Stimulated activated naive CD4-positive, alpha-beta T cell treated with Interleukin-2 at 50 U/mL for 16 hours (primary cell): ENCODE measurements at places on chromosomes 16 and 17.
A peak's percentile ranks its signal among the peaks of the same experiment; 100 is the strongest.

- no peak for DNase-seq
Observed at GRCh38 chr16:71780521-71781089, 28.0 kb downstream of the AP1G1 start.

- no peak for DNase-seq
Observed at GRCh38 chr17:21376759-21377690, 868 bp downstream of the KCNJ12 start.

- no peak for DNase-seq
Observed at GRCh38 chr17:975371-975915, 4.1 kb downstream of the NXN start.

DNA sequence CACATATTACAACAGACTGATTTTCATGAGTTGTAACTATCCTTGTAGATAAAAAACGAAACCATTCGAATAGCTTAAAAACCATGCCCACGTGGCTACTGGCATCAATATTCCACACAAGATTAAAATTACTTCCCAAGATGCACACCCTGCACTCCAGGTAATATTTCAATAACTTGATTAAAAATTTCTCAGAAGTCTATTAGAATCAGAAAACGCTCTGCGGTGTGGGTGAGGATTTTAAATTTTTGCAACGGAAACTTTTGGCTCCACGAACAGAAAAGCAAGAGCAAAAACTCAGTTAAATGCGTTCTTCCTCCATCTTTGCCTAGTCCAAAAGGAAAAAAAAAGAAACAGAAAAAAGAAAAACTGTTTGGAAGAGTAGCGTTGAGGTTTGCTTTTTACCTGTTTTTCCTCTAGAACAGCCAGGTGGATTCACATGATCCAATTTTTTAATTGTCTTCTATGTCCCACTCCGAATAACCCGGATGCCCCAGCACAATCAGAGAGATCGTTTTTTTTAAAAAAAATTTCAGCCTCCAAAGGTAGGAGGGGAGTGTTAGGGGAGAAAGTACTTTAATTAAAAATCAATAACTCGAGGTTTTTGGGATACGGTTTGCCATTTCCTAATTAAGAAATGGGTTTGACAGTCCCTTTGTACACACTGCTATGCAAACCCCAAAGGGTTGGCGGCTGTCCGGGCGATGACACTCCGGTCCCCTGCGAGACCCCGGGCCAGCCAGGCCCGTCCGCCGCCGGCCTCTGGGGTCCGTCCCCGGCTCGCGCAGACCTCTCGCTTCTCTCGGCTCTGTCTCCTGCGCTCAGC lies 708 bp upstream of the NFAT5 start:
- no peak for DNase-seq

DNA sequence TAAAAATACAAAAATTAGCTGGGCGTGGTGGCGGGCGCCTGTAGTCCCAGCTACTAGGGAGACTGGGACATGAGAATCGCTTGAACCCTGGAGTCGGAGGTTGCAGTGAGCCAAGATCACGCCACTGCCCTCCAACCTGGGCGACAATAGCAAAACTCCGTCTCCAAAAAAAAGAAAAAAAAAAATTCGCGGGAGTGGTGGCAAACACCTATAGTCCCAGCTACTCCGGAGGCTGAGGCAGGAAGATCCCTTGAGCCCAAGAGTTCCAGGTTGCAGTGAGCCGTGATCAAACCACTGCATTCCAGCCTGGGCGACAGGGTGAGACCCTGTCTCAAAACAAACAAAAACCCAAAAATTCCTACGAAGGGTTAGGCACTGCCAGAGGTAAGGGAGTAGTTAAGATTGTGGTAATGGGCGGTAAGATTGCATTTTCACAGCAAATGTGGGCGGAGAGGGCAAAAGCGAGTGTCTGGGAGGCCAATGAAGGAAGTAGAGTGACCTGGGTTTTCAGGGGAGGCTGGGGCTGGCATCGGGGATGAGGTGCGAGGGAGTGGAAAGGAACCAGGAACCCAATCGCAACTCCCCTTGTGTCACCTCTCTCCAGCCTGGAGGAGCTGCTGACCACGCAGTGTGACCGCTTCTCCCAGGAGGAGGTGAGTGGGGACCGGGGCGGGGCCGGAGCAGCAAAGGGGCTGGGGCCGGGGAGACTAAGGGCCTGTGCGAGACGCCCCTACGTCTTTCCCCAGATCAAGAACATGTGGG lies 2.6 kb downstream of the MYL11 start:
- no peak for DNase-seq

- DNase-seq = peak; percentile 12
Observed at GRCh38 chr16:75471723-75472633, 7.5 kb upstream of the TMEM170A start.

- DNase-seq = no peak
Observed at GRCh38 chr16:86377251-86378022, 132.9 kb upstream of the FOXF1 start.

DNA sequence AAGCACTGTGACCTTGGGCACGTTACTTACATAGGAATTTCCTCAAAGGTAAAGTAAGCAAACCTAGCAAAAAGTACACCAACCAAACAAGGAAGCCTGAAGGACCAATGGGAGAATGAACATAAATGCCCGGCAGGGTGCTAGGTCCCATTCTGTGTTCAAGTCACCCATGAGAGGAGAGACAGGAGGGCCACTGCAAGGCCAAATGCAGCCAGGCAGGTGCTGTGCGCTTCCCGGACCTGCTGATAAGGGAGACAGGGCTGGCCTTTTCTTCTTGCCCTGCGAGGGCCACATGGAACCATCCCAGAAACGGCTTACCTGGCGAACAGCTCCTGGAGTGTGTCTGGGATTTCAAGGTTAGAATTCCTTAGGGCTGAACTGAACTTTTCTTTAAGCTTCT lies 69.0 kb downstream of the GTF3C1 start:
- DNase-seq = no peak

DNA sequence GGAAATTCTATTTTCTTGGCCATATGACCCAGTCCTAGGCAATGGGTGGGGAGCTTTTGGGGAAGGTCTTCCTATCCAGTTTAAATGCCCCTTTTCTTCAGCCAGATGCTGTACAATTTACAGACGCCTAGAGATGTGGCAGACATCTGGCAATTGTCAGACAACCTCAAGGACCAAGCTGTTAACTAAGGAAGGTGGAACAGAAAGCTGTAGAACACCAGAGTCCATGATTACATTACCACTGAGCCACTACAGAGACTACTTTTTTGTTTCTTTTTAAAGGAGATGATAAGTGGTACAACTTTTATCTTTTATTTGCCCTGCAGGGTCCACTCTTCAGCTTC lies 21.1 kb upstream of the CORO6 start:
- no peak for DNase-seq
